ENCODE measurements at places on chromosomes 3 and 15.

DNA sequence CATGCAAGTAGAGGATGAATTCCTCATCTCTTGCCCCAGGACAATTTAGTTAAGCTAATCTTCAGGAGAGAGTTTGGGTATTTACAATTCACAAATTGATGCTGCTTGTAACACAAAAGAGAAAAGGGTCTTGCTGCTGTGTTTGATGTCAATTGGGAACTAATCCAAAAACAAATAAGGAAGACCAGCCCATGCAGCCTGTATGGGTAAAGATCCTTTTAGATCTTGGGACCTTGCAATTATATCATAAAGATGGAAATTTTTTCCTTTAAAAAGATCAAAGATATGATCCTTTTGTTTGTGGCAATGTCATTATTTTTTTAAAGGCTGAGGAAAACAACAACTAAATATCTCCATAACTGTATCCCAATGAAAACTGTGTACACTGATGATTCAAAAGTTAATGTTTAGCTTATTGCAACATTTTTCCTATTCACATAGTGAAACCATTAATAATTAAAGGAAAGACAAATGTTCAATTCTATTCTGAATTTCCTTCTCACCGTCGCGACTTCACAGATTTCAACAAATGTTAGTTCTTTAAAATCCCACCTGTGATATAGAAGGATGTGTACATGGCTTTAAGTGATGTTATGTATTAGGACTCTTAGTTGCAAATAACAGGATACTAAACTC is 40.2 kb downstream of the TMEM212 start:
- no peak for DNase-seq

DNA sequence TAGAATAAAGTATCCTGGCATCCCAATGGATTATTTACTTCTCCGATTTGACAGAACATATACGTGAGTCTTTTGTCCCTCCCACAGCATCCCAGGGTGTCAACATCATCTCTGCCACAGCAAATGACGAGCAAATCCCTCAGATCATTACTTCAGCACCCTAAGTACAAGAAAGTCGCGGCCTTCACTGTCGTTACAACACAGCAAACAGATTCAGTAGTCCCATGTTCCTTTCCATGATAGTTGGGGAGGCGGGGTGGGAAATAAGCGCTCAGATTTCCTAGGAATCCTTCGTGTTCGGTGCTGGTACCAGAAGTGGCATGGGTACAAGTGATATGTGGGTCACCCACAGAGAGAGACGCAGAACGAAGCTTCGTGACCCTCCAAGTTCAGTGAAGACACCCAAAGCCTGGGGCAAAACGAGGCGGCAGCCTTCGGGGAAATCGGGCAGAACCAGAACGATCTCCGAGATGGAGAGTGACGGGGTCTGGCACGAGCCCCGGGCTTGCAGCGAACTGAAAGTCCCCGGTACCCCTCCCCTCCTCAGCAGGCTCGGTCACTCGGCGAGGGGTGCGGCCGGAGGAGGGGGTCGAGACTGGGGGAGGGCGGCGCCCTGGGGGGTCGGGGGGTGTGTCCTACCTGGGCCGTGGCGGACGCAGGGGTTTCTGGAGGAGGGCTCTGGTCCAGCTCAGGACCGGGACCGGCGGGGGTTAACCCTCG is 619 bp downstream of the TTBK2 start:
- no peak for DNase-seq

DNA sequence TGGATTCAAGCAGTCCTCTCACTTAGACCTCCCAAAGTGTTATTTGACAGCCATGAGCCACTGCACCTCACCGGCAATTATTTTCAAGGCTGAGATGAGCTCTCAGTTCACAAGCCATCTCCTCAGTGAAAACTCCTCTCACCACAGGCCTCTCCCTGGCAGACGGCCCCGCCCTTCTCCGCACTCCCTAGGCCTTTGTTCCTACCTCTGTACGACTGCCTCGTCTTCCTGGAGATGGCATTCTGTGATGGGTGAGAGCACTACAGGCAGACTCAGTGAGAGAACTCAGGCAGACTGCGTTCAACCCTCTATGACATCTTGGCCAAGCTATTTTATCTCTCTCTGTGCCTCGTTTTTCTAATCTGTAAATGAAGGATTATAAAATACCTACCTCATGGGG is 67.0 kb upstream of the TPM1 start:
- DNase-seq: no peak

GRCh38 chr15:77497110-77497737 is 76.5 kb downstream of the HMG20A start:
- DNase-seq: no peak

DNA sequence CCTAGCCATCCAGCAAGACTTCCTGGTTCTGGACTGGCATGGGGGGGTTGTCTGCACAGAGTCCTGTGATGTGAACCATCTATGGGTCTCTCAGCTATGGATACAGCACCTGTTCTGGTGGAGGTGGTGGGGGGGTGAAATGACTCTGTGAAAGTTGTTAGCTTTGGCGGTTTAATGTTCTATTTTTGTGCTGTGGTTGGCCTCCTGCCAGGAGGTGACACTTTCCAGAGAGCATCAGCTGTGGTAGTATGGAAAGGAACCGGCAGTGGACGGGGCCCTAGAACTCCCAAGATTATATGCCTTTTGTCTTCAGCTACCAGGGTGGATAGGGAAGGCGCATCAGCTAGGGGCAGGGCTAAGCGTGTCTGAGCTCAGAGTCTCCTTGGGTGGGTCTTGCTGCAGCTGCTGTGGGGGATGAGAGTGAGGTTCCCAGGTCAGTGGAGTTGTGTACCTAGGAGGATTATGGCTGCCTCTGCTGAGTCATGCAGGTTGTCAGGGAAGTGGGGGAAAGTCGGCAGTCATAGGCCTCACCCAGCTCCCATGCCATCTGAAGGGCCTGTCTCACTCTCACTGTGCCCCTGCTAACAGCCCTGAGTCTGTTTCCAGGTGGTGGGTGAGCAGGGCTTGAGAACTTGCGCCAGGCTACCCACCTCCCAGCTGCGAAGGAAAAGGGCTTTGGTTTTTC is 7.1 kb upstream of the LARS2 start:
- no peak for DNase-seq

GRCh38 chr15:77565378-77565915 is 67.3 kb downstream of the LINGO1 start:
- DNase-seq: no peak

- no peak for DNase-seq
These were observed 13.6 kb upstream of the CNBP start for GRCh38 chr3:129197321-129197720.

- no peak for DNase-seq
These were observed 2.5 kb downstream of the CTDSPL start for GRCh38 chr3:37863949-37864822.

DNA sequence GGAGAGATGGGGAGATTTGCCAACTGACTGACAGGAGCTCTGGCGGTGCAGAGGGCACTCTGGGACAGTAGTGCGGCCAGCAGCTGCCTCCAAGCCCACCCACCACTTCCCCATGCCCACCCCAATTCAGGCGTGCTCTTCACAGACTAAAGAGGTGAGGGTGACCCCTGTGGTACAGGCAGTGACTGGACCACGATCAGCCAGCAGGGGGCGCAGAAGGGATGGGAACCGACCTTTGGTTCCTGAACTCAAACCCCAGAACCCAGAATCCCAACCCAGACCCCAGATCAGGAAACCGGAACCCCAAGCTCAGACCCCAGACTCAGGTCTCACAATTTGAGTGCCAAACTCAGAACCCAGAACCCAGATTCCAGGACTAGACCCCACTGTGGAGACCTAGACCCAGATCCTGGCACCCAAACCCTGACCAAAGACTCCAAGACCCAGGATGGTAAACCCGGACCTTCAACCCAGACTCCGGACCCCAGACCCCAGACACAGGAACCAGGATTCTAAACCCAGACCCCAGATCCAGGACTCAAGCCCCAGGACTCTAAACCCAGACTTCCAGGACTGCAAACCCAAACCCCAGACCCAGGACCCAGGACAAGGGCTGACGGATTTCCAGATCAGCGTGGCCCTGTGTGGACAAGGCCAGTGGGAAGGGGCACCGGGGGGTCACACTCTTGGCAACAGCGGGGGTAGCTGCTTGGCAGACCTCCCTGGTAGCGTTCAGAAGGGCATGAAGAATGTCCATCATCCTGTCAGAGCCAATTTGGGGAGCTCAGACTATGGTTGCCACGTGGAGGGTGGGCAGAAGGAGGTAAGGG is 3.7 kb upstream of the MYL3 start:
- DNase-seq: peak; percentile 49

GRCh38 chr3:9887480-9887879 is 2.9 kb upstream of the JAGN1 start:
- no peak for DNase-seq

- DNase-seq: no peak
These were observed 638.1 kb upstream of the KCNMB2 start for GRCh38 chr3:177898185-177898584.

DNA sequence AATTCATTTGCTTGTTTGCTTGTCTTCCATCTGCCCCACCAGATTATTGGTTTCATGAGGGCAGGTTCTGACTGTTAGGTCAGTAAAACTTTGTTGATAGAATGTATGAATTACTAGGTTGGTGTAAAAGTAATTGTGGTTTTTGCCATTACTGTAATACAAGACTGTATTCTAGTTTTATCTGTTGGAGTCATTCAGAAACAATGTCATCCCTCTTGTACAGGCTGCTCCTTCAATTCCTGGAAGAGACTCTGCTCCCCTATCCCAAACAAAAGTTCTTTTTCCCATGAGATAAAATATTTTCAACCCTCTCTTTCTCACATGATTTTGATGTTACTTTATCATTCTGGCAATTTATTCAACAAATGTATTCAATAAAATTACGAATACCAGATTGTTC is 115.0 kb downstream of the CHST2 start:
- no peak for DNase-seq

DNA sequence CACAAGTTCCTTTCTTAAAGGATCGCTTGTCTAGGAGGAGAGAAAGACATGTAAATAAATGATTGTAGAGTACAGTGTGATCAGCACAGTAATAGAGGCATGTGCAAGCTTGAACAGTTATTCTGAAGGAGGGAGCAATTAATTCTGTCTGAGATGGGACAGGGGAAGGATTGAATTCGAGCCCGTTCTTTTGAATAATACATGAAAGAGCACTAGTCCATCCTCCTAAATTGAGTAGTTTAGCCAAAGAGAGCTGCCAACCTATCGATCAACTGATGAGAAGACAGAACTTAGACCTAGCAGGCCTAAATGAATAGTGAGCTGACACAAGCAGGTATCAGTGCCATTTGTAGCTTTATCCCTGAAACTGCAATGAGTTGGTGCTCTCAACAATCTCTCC is 142.4 kb downstream of the ROBO2 start:
- DNase-seq: no peak

GRCh38 chr3:146889626-146890025 is 284.5 kb upstream of the PLSCR5 start:
- DNase-seq: no peak

DNA sequence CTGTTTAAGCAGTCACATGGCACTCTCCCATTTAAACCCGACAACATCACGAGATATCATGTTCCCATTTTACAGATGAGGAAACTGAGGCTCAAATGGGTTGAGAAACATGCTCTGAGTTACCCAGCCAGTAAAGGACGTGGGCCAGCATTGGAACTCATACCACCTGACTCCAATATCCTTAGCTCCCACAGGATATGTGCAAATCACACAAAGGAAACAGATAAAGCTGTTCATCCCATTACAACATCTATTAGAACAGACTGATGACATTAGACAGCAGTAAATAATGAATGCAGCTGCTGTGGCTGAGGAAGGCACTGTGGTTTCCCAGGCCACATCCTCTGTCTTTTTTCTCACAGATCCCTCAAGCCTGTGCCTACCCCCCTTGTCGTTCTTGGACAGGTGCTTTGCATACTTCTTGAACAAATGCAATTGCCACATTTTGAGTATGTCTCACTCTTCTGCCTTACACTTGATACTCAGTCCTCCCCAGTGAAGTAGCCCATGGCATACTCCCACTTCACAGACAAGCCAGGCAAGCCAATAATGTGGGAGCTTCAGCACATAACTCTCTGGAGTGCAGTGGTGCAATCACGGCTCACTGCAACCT is 17.7 kb downstream of the FRMD4B start:
- no peak for DNase-seq

DNA sequence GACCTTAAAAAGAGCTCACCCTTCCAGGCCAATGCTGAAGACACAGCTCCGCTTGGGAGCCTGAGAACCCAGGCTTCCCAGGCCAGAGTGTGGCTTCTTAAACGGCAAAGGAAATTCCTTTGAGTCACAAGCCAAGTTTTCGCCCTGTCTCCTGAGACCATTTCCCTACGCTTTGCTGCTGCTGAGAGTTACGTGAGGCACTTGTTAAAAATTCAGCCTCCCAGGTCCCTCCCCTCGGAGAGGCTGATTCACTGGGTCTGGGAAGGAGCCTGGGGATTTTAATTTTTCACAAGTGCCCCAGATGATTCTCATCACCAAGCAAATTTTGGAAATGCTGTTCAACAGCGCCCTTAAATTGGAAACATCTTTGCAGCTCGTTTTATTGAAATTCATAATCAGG is 25.5 kb downstream of the RLBP1 start:
- DNase-seq: no peak

- no peak for DNase-seq
These were observed 202.0 kb downstream of the ADAMTSL3 start for GRCh38 chr15:83855956-83856355.

DNA sequence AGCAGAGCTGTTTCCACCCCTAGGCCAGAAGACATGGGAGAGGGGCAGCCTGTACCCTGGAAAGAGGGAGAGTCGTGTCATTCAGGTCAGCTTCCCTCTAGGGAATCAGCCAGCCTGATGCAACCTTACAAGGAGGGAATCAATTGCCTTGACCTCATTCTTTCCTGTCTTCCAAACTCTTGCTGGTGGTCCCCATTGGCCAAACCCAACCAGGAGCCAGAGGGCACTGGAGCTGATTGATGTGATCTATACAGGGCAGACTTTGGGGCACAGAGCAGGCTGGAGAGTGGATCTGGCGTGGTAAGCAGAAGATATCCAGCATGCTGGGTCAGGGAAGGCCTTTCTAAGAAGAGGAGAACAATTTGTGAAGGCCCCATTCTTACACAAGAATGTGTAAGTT is 19.1 kb upstream of the MAGEF1 start:
- DNase-seq: no peak

DNA sequence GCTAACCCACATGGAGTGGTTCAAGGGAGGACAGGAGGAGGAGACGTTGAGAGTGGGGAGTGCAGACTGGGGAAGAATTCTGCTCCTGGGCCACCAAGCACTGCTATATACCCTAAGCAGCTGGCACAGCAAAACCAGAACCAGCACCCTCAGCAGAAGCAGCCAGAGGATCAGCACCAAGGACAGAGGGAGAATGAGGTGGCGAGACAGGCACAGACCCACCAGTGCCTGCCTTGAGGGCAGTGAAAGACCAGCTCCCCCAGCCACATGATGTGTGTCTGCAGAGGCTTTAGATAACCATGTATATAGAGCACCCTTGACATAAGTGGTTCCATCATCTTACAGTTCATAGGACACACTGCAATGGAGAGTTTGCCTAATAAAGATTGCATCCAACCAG is 319.0 kb downstream of the GABRB3 start:
- DNase-seq: no peak

- no peak for DNase-seq
These were observed 60.7 kb upstream of the TLE3 start for GRCh38 chr15:70158309-70159000.

Measured in bone marrow (tissue), 2 donors.